ENCODE measurements at places on chromosomes 5 and 9. TPM values are rescaled to one million over a fixed set of nuclear protein-coding genes. Genes with fewer than 3 reads are reported as not detected.

The IL5 gene
- total RNA-seq, result not detected

The LCN9 gene
- total RNA-seq, result not detected

The LRRC19 gene
- not detected for total RNA-seq

The G3BP1 gene
- 150 TPM for total RNA-seq

The TSSK1B gene
- total RNA-seq, result 0.23 TPM

The PDE6A gene
- not detected for total RNA-seq

The OSMR gene
- total RNA-seq, result 103 TPM

DNA sequence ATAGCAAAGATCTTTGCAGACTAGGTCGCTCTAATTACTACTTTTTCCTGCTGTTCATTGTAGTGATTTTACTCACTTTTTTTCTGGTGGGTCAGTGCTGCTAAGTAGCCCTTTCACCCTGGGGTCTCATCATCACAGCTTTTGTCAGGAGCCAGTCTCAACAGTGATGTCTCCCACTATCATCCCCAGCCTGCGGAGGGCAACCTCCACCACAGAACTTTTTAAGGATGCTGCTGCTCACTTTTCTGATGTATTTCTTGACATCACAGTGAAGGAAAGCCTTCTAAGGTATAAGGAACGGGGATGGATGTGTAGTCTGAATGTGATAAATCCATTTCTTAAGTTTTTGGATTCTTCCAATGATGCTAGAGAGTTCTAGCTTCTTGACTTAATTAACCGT, 242.5 kb upstream of the RIOK2 start:
- H3K27me3 ChIP-seq, result no peaks in the 10 kb centered on the region
- no peak overlapping the region for H3K4me3 ChIP-seq
- no peak for DNase-seq
- no peaks in the 10 kb centered on the region for H3K4me1 ChIP-seq

GRCh38 chr5:56588636-56589480, 226.5 kb upstream of the MAP3K1 start:
- peaks cover 39% of the 10 kb centered on the region for H3K4me1 ChIP-seq
- no peaks in the 10 kb centered on the region for H3K27me3 ChIP-seq
- H3K27ac ChIP-seq, result peak overlapping the region; percentile 15
- DNase-seq, result no peak
- no peaks in the 10 kb centered on the region for H3K36me3 ChIP-seq

DNA sequence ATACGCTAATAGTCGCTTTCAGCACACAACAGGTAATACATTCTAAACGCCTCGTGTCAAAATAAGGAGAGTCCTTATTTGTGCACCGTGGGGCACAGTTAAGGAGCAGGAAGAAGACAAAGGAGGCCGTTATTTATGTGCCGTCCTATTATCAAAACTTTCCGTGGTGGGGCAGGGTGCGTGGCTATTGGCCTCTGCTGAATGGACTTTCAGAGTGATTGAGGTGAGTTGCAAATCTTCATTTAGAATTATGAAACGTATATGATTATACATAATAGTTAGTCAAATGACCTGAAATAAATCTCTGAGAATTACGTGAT, 833 bp downstream of the C5orf24 start:
- H3K4me3 ChIP-seq, result peak overlapping the region; percentile 98
- no peaks in the 10 kb centered on the region for H3K27me3 ChIP-seq
- peaks cover 31% of the 10 kb centered on the region for H3K36me3 ChIP-seq
- peaks cover 51% of the 10 kb centered on the region for H3K4me1 ChIP-seq
- DNase-seq, result peak; percentile 10

GRCh38 chr5:92629574-92629973, 951.4 kb downstream of the NR2F1-AS1 start:
- no peak overlapping the region for H3K27ac ChIP-seq
- no peak for DNase-seq
- H3K27me3 ChIP-seq, result no peaks in the 10 kb centered on the region

GRCh38 chr5:671459-672328, 21.5 kb downstream of the TPPP start:
- H3K4me3 ChIP-seq, result no peak overlapping the region
- peaks cover 5% of the 10 kb centered on the region for H3K27me3 ChIP-seq
- no peak overlapping the region for H3K27ac ChIP-seq
- peaks cover 30% of the 10 kb centered on the region for H3K4me1 ChIP-seq
- DNase-seq, result peak; percentile 69
- peaks cover 9% of the 10 kb centered on the region for H3K36me3 ChIP-seq
